ENCODE measurements at places on chromosomes 13 and 19.
A peak's percentile ranks its signal among the peaks of the same experiment; 100 is the strongest.

DNA sequence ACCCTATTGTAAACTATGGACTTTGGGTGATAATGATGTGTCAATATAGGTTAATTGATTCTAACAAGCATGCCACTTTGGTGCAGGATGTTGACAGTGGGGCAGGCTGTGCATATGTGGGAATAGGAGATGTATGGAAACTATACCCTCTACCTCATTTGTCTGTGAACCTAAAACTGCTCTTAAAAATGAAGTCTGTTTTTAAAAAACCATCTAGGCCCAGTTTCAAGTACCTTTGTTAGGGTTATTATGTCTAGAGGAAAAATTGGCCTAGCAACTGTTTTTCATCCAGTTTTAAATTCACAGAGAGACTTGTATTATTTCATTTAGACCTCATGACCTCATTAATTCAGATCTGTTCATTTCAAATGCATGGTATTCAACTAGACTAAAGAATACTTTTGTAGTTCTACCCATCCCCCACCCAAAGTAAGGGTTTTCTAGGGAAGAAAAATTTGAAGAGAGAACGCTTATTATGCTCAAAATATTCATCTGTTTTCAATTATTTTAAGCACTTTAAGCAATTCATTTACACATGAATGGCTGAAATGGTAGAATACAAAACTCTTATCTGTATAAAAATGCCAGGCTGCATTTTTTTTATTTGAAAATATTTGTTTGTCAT is 1781.9 kb upstream of the MIR17HG start:
- no peak for DNase-seq

DNA sequence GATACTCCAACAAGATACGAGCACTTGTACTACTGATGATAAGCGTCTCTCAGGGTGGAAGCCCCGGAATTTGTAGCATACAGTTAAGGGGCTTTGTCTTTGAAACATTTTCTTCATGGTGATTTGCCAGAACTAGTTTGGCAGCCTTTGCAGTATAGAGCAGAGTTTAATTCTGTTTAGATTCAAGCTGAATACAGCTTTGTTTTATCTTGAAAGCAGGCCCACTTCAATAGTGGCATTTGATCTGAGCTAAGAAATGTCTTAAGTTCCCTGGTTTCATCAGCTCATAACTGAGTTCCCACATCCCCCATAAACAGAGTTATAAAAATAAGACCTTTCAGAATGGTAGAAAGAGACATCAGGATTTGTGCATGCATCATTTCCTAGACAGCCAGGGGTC is 125.9 kb downstream of the MIPEP start:
- DNase-seq, result no peak

DNA sequence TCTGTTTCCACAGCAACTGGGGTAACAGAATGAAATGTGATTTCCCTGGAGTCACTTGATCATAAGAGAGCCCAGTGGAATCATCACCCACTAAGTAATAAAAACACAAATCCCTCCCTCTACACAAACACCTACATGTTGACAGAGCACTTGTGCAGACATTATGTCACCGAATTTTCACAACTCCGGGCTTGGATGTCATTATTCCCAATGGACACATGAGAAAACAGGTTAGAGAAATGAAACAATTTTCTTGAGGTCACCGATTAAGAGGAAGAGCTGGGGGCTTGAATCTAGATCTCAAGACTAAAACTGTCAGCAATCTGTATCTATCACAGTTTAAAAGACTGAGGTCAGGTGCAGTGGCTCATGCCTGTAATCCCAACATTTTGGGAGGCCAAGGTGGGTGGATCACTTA is 3.1 kb downstream of the XRCC1 start:
- DNase-seq, result peak; percentile 85

GRCh38 chr13:113413898-113414282 is 39.4 kb downstream of the ADPRHL1 start:
- no peak for DNase-seq

DNA sequence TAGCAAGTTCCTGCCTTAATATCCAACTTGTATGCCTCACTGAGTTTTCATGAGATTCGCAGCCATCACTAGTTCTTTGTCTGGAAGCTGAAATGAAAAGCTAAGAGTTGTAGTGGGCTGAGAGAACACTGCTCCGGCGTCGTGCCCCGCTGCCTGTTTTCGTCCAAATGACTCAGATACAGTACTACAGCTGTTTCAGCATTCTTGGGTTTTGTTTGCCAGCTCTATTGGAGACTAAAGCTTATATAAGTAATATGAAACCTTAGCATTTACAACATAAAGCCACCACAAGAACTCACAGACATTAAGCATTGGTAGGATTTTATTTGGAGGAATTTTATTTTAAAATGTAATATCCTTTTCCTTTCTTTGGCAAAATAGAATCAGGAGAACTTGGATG is 299.7 kb downstream of the DLEU7 start:
- no peak for DNase-seq

GRCh38 chr19:57190301-57190700 is 999 bp upstream of the ZNF264 start:
- DNase-seq, result no peak

DNA sequence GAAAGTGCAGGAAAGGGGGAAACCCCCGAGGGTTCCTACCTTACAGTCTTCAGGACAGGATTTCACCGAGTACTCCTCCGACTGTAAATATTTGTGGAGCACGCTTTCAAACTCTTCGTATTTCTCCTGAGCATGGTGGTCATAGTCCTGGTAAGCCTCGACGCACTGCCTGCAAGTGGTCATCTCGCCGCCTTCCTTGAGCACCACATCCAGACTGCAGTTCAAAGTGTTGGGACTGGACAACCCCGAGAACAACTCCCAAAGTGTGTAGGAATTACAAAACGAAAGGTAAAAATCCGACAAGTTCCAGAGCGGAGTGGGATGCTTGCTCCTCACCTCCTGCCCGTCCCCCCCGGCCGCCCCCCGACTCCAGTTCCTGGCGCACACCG is 349.7 kb downstream of the LIG4 start:
- DNase-seq, result peak; percentile 71

GRCh38 chr13:21670006-21670882 is 629 bp upstream of the FGF9 start:
- DNase-seq, result no peak

DNA sequence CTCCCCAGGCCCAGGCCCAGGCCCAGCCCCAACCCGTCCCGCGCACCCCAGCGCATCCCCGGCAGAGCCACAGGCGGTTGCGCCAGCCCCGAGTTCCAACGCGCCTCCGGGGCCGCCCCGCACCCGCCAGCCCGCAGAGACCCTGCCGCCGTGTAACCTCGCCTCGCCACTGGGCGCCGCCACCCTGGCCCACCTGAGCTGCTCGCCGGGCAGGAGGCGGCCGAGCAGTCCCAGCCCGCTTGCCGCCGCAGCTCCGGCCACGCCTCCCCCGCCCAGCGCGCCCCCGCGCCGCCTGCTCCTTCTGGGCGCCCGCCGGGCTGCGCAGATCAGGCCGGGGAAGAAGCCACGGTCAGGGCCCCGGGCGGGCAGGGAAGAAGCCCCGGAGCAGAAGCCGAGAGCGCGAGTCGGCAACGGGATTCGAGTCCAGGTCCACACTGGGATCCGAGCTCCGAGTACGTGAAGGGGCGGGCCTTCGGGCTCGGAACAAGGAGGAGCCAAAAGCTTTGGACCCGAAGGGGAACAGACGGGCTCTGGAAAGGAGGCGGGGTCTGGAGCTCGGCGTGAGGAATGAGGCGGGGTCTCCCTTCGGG is at the start of gene MBOAT7:
Gene MBOAT7, minus strand, starts transcription at position 436 of the 590 bp plus-strand sequence. CDS start 1,072 bp downstream, outside the sequence.
- DNase-seq, result no peak

- DNase-seq, result no peak
These were observed 1422.4 kb upstream of the MIR17HG start for GRCh38 chr13:89925107-89925506.

DNA sequence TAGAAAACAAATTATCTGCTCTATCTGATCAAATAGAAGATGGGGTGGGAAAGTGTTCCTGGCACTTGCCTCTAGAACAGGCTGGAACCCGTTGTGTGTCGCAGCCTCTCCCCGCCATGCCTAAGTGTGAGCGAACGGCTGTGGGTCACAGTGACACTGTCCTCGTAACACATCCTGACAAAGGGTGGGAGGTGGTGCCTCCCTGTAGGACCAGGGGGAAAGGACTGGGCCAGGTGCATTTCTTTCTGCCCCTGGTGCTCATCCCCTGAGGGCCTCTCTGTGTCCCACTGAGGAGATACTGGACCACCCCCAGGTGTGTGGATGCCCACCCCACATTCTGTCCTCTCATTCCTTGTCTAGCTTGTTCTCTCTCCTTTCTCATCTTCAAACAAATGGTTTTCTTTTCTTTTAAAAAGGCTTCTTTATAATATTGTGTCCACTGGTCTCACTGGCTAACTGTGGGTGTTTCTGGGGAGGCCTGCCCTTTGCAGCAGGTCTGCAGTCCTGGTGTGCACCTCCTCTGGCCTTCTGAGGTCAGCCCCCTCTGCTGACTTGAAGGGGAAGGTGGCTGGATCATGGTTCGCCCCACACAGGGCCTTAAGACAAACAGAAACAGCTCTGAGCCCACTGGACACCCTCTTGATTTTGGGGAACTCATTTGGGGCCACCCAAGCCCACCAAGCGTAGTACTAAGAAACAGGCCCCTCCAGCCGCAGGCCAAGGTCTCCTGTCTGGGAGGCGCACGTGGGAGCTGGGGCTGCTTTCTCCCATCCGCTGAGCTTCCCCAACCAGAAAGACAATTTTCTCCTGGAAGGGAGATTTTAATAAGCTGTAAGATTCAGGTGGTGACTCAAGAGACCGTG is 152.5 kb upstream of the SOX1 start:
- DNase-seq, result no peak

DNA sequence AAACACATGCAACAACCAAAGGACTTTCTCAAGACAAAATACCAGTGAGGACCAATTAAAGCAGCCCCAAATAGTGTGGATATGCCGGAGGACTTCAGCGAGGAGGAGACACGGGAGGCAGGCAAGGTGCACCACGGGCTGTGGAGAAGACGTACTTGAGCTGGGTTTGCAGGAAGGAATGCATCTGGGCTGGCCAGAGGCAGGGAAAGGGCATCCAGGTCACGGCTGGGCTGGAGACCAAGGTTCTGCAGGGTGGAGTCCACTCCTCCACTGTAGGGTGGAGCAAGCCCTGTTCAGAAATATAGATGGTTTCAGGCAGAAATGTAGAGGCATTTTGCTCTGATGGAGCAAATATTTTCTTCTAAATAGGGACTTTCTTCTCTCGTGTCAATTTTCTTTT is 36.6 kb upstream of the MEDAG start:
- no peak for DNase-seq

DNA sequence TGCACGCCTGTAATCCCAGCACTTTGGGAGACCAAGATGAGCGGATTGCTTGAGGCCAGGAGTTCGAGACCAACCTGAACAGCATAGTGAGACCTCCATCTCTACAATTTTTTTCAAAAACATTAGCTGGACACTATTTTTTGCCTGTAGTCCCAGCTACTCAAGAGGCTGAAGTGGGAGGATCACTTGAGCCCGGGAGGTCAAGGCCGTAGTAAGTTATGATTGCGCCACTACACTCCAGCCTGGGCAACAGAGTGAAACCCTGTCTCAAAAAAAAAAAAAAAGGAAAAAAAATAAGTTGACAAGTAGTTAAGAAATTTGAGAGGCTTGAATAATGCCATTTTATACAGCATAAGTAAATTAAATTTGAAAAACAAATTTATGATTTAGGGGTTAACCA is 330.6 kb downstream of the MYO16 start:
- DNase-seq, result no peak

DNA sequence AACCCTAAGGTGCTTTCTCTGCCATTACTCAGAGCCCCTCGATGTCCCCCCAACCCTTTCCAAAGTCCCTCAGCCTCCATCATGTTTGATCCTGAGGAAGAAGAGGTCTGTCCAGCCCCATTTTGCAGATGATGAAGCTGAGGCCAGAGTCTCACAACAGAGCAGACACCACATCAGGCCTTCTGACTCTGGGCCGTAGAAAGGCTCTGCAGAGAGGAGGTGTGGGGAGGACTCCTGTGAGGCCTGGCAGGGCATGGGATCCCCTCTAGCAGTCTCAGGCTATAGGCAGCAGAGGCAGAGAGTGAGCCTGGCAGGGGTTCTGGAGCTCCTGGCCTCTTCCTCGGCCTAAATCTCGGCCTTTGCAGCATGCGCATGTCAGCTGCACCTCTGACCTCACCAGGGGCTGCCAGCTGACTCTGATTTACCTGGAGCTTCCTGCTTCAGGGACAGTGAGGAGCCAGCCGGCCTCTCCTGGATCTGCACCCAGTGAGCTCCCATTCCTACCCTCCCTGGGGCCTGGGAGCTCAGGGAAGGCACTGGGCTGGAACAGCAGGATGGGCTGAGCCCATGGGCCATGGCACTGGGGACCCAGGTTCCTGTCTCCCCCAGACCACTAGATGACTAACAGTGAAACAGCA is 41.7 kb upstream of the VSTM2B start:
- DNase-seq, result no peak

DNA sequence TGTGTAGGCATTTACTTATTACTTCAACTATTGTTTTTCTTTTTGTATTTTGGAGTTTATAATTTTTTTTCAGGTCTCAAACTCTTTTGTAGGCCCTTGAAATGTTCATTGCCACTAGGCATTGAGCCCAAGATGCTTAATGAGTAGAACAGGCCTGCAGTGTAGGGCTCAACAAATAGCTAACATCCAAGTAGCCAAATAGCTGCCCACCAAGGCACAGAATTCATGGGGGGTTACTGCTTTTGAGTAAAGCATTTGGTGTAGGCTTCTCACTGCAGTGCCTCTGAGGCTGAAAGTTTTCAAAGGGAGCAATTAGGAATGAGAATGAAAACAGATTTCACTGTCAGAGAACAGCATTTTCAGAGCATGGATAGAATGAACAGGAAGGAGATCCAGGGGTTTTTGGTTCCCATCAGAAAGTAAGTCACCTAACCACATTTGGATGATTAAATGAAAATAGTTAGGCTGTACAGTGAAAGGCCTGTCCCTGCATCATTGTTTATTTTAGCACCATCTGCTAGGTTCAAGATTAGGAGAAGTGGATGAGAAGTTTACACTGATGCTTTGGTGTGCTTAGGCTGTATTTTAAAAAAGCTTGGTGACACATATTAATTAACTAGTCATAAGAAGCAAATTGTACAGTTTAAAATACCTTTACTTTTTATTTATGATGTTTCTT is 61.0 kb downstream of the EDNRB start:
- DNase-seq, result no peak

- no peak for DNase-seq
These were observed 82.2 kb downstream of the MIPEP start for GRCh38 chr13:23806874-23807526.

GRCh38 chr19:46753420-46754155 is 7.3 kb upstream of the STRN4 start:
- peak; percentile 67 for DNase-seq

DNA sequence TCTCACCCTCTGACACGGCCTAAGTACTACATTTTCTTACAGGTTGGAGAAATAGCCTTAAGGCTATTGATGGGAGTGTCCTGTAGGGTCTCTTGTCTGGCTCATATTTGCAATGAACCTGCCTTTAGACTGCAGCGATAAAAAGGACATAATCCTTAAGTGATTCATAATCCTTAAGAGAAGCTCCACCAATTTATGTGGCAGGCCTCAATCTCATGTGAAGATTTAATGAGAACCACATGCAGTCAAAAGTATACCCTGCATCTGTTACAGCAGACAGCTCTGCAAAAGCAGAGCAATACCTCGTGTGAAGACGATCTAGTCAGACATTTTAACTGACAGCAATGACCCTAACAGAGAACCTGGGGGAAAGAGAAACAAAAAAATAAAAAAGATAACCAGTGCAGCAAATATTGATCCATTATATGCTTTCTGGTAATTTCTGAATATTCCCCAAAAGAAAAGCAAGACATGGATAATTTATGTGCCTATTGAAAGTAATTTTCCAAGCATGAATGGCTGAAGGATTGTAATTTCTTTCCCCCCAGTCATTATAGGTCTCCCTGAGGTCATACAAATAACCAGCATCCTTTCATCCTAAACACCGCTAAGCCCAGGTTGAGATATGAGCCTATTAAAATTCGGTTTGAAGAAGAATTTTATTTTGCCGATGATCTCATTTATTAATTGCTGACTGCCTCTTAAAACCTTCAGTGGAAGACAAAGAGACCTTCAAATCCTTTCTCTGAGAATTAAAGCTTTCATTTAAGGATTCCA is 321.8 kb upstream of the NBEA start:
- DNase-seq, result no peak

All from NCI-H774 (cell line).